ENCODE measurements at places on chromosomes 5 and 9.

DNA sequence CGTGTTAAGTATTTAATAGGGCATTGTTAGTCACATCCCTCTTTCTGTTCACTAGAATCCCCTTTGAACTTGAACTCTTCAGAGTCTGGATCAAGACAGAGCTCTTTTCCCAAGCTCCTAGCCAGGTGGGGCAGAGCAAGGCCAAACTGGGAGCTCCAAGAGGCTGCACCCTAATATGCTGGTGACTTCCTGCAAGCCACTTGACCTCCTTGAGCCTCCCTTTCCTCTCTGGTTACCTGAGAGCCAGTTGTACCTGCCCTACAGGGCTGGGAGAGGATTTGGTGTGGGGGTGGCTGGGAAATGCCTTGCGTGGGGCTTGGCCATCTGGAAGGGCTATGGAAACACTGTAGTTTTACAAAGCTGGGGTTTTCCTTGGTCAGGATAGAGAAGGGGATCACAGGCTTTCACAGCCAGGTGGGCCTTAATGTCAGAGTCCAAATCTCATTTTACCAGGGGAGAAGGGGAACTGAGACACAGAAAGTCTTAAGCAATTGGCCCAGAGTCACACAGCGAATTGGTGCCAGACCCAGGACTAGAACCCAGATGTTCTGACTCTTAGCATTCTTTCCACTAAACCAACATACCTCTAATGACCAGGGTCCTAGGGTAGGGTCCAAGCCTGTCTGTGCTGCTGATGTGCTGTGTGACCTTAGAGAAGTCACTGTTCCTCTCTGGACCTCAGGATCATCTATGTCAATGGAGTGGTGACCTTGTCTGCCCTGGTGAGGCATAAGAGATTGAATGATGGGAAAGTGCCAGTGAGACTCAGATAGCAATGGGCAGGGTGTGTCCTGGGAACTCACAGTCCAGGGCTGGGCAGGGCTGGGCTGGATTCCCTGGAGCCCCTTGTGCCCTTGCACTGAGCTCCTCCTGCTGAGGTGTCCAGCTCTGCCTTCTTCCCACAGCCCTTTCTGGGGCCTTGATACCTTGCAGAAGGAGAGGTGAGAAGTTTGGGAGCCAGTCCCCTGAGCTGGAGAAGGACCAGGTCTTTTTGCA lies 35.8 kb downstream of the GSN start:
- no peak for DNase-seq

DNA sequence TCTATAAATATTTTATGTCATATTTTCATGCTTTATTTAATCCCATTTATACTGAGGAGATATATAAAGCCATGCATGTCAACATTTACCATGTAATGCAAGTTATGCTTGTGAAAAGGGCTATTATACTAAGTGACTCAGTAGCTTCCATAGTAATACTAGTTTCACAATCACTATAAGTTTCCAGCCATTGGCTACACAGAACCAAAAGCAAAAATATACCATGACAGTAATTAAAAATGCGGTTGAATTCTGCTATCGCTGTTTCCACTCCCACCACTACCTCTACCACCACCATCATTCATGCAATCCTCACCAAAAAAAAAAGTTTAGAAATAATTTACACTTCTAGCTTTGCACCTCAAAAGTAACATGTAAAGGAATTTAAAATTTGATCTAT lies 60.2 kb downstream of the MLLT3 start:
- DNase-seq: no peak

DNA sequence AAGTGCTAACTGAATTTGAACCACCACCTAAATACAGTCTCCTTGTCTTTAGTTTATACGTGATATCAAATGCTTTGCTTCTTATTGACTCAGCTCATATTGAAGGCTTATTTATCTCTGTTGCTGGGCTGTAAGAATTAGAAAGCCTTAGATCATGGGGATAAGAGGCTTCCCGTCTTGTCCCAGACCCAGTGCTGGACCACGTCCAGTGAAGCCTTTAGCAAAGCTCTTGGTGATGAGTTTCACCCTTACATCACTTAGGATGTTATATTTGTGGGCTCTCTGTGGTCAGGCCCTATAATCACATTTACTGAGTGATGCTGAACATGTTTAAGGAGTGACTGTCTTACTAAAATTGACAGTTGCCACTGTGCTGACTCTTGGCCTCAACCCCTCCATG lies 11.2 kb downstream of the FAM240B start:
- DNase-seq: no peak

- no peak for DNase-seq
Measured at GRCh38 chr5:135482381-135482933, 30.3 kb upstream of the TIFAB start.

DNA sequence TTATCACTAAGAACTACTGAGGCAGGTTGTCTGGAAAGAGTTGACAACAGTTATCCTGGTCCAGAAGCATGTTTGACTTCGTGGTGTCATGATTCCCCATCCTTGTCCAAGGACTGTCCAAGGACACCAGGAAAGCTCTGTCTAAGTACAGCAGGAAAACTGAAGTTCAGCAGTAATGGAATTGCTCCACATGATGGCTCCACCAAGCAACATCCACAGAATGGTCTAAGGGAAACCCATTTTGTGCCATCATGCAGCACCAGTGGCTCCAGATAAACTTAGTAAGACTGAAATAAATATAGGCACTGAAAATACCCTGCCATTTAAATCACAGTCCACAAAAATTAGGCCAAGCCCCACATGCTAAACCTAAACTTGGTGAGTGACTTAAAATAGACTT lies 192.8 kb downstream of the CDH18 start:
- DNase-seq: no peak

DNA sequence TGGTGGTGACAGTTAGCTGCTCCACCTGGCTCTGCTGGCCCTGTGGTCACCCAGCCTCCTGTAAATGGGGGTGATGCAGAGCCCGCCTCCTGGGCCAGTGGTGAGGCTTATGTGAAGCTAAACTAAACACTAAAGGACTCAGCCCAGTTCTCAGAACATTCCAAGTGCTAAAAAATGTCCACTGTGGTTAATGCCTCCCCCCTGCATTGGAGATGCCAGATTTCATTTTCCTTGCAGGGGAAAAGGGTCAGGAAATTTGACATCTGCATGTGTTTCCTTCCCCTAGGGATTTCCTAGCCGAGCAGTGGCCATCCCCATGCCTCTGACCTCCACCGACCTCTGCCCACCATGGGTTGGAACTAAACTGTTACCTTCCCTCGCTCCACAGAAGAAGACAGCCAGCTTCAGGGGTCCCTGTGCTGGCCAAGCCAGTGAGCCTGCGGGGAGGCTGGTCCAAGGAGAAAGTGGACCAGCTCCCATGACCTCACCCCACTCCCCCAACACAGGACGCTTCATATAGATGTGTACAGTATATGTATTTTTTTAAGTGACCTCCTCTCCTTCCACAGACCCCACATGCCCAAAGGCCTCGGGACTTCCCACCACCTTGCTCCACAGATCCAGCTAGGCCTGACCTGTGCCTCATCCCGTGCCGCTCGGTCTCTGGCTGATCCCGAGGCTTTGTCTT lies 13.0 kb downstream of the CD74 start:
- no peak for DNase-seq

DNA sequence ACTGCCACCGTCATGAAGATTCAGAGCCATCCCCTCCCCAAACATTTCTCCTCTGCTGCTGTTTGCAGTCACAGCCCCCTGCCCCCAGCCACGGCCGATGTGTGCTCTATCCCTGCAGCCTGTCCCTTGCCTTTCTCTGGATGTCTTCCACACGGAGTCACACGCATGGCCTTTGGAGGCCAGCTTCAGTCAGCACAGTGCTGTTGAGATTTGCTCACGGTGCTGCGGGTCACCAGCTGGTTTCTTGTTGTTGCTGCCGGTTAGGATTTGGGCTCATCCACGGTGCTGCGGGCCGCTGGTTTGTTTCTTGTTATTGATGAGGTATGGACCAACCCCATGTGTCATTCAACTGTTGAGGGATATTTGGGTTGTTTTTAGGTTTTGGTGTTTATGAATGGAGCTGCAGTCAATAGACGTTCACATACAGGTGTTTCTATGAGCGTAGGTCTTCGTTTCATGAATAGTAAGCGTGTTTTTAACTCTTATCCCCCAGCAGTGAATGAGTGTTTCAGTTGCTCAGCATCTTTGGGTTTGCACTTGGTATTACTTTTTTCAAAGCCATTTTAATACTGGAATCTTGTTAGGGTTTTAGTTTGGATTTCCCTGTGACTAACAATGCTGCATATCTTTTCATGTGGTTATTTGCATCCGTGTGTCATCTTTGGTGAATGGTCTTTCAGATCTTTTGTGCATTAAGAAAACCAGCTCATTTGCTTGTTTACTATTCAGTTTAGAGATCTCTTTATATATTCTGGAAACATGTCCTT lies 57.6 kb downstream of the AHRR start:
- DNase-seq: no peak

GRCh38 chr9:36191290-36191645 lies 547 bp downstream of the CLTA start:
- DNase-seq: no peak

DNA sequence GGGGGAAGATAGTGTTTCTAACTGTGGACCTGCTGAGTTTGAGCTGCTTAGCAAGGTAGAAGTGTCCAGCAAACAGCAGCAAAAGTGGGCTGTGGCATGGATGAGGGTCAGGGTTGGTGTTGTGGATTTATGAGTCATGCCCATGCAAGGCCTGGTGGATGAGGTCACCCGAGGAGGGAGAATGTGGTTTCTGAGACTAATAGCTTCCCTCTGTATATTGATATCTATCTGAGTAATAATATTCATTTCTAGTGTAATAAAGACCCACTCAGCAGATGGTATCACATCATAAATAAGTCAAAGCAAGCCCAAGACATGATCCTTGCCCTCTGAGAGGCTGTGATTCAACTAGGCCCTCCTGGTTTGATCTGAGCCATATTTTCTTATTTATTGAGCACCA lies 597.8 kb upstream of the CLINT1 start:
- no peak for DNase-seq

DNA sequence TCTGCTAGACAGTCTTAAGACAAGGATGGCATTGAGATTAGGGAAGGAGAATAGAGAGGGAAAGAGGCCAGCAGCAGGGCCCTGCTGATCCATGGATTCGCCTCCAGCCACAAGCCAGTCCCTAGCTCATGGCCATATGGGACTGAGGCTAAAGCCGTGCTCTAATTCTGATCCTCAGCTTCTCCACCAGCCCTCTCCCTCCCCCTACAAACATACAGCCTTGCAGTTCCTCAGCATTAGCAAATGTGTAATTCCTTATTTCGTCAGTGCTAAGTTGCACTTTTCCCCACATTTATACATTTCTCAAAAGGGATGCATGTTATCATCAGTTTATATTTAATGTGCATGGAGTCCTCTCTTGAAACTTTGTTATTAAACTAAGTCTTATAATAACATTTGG lies 34.8 kb downstream of the ZNF462 start:
- no peak for DNase-seq

DNA sequence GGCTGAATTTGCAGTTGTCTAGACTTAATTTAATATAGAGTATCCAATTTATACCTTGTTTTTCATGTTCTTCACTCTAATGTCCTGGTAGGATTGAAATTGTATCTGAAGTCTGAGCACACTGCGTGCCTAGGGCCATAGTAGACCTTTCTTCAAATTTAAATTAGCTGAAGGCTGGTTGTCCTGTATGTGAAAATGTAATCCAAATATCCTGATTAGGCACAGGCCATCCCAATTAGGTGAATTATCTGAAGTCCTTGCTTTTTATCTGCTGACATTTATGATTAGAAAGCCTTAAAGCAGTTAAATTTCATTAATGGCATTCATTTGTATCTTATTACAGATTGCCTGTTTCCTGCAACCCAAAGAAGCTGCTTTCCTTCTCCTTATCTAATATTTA lies 20.4 kb downstream of the CDC26 start:
- DNase-seq: no peak

- DNase-seq: peak; percentile 62
Measured at GRCh38 chr5:113059232-113060040, 82.8 kb downstream of the DCP2 start.

GRCh38 chr5:135439231-135440205 lies 7.6 kb downstream of the DCANP1 start:
- DNase-seq: no peak

DNA sequence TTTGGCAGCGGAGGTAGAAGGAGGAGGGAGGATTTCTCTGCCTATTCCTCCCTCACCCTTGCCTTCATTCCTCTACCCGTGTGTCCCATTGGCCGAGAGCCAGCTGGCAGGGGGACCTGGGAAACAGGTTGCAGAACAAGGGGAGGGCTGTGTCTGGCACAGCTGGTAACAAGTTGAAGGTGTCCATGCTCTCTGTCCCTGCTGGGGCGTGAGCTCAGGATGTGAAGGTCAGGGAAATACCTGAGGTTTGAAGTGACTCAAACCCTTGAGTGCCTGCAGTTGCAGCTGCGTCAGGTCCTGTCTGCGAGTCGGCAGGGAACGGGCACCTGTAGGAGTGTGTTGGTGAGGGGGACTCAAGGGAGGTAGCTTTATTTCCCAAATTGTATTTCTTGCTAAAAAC lies 16.2 kb downstream of the MIGA2 start:
- DNase-seq: no peak

DNA sequence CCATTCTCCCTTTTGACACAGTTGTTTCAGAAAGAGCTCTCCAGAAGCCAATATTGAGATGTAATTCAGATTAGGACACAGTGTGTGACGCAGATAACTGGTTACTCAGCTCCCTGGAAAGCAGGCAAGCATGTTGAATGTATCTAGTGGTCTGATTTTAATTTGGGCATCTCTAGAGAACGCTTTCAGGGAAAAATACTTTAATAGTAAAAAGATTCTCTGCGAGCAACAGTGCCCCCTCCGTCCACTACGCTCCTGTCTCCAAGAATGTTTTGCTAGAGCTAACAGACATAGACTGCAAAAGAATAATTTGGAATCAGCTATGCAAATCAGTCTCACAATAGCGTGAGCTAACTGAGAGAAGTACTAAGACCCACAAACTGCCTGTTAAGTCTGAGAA lies 23.3 kb downstream of the CFAP90 start:
- DNase-seq: no peak

- no peak for DNase-seq
Measured at GRCh38 chr5:94469894-94470329, 148.5 kb downstream of the KIAA0825 start.

DNA sequence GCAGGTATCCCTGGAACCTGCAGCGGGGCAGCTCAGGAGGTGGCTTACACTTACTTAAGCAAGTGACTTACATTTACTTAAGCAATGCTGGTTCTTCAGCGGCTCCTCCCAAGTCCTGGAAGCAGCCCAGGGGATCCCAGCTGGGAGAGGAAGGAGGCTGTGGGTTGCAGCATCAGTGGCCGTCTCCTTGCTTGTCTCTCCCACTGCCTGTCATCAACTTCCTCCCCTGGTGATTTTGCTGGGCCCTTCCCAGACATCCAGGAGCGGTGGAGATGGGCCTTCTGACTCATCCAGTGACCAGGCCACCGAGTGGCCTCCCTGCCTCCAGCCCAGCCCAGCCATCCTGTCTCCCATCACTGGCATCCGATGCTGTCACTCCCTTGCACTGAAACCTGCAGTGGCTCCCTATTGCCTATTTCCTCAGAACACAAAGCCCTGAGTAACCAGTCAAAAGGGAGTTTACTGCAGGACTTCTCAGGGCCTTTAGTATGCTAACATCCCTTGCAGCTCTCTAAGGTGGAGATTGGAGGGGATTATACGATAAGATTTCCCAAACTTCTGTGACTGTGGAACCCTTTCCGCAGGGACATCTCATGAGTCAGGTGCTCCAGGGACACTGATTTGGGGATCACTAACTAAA lies 155.9 kb upstream of the PHYKPL start:
- DNase-seq: no peak

- DNase-seq: no peak
Measured at GRCh38 chr9:83339435-83339834, 198.8 kb downstream of the FRMD3 start.

GRCh38 chr5:154312000-154312399 lies 121.5 kb downstream of the GALNT10 start:
- DNase-seq: no peak

Measured in NCI-H446 treated with DMSO at 0.1 percent for 48 hours (cell line).